CD4-positive, alpha-beta T cell (primary cell): ENCODE measurements at places on chromosomes 6 and 20.
A peak's percentile ranks its signal among the peaks of the same experiment; 100 is the strongest.

GRCh38 chr6:146885708-146886457, 287.1 kb downstream of the ADGB start:
- H3K27ac ChIP-seq: no peak overlapping the region
- no peak for DNase-seq
- H3K4me3 ChIP-seq: no peak overlapping the region
- no peaks in the 10 kb centered on the region for H3K36me3 ChIP-seq

DNA sequence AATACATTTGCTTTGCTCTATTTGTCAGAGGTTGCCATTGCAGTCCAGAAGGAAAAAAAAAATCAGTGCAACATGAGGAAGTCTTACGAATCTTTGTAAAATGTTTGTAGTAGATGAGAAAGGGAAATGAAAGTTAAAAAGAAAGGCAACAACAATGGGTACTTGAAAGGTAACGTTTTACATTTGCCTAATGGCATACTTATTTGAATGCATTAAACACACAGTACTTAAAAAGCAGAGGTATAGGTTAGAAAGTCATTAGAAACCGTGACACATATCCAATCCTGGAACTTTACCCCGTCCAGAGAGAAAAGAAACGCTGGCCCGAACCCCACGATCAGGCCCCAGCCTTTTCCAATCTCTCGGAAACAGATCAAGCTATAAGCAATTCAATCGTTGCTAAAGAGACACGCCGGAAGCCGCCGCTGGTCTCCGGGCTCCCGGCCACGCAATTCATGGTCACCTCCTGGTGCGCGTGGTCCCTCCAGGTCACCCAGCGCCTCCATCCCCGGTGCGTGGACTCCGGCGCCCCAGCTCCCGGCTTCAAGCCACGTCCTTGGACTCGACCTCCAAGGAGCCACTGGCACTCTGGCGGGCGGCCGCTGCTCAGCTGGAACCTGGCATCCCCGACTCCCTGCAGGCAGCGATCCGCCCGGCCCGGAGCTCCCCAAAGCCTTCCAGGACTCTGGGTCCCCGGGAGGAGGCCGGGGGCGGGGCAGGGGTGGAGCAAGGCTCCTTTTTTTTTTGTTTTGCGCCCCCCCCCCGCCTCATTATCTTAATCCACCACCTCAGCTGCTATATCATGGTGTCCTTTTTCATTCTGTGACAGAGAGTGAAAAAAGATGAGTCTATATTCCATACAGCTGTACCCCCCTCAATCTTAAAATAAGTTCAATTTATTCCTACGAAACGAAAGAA, at the start of gene SLC18B1:
TSS of gene SLC18B1 (minus strand) at position 687 of the 918 bp plus-strand sequence. CDS start at position 506, 181 bp downstream.
- H3K4me1 ChIP-seq: peaks cover 6% of the 10 kb centered on the region
- peak within 1 kb of the TSS; percentile 85 for H3K4me3 ChIP-seq
- peak within 1 kb of the TSS; percentile 53 for H3K27ac ChIP-seq

DNA sequence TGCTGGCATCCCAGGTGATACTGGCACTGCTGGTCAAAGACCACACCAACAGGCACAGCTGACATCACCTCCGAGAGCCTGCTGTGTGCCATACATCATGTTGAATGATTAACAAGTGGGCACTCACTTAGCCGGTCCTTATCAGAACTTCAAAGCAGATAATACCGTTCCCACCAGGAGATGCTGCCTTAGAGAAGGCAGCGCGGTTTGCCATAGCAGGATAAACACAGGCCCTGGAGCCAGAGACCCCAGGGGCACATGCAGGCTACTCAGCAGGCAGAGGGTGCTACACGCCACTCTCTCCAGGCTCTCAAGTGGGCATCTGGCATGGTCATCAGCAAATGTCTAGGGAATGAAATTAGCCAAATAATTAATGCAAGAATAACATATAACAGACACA, 86.5 kb upstream of the CST7 start:
- no peaks in the 10 kb centered on the region for H3K27me3 ChIP-seq
- H3K36me3 ChIP-seq: no peaks in the 10 kb centered on the region
- H3K4me1 ChIP-seq: peaks cover 15% of the 10 kb centered on the region
- no peak overlapping the region for H3K4me3 ChIP-seq
- no peak for DNase-seq
- no peak overlapping the region for H3K27ac ChIP-seq

GRCh38 chr6:55897346-55897745, 22.0 kb upstream of the BMP5 start:
- DNase-seq: no peak
- no peaks in the 10 kb centered on the region for H3K4me1 ChIP-seq
- no peak overlapping the region for H3K4me3 ChIP-seq
- no peak overlapping the region for H3K27ac ChIP-seq
- no peaks in the 10 kb centered on the region for H3K36me3 ChIP-seq
- no peaks in the 10 kb centered on the region for H3K27me3 ChIP-seq

GRCh38 chr6:15905488-15906419, 223.1 kb upstream of the MYLIP start:
- H3K36me3 ChIP-seq: no peaks in the 10 kb centered on the region
- peaks cover 2% of the 10 kb centered on the region for H3K27me3 ChIP-seq
- no peak overlapping the region for H3K27ac ChIP-seq
- H3K4me3 ChIP-seq: no peak overlapping the region
- H3K4me1 ChIP-seq: no peaks in the 10 kb centered on the region
- no peak for DNase-seq

- no peaks in the 10 kb centered on the region for H3K27me3 ChIP-seq
- no peak for DNase-seq
- H3K4me3 ChIP-seq: no peak overlapping the region
- no peaks in the 10 kb centered on the region for H3K36me3 ChIP-seq
These were observed 18.7 kb upstream of the LAMP5 start for GRCh38 chr20:9495701-9496100.

GRCh38 chr6:1076531-1077459, 235.1 kb upstream of the FOXQ1 start:
- DNase-seq: no peak
- H3K27me3 ChIP-seq: no peaks in the 10 kb centered on the region
- no peak overlapping the region for H3K27ac ChIP-seq
- H3K4me1 ChIP-seq: no peaks in the 10 kb centered on the region
- H3K36me3 ChIP-seq: no peaks in the 10 kb centered on the region

- H3K27ac ChIP-seq: no peak overlapping the region
- H3K4me1 ChIP-seq: no peaks in the 10 kb centered on the region
- H3K27me3 ChIP-seq: no peaks in the 10 kb centered on the region
- no peak for DNase-seq
- no peak overlapping the region for H3K4me3 ChIP-seq
These were observed 725.0 kb upstream of the HS3ST5 start for GRCh38 chr6:115067690-115068447.

DNA sequence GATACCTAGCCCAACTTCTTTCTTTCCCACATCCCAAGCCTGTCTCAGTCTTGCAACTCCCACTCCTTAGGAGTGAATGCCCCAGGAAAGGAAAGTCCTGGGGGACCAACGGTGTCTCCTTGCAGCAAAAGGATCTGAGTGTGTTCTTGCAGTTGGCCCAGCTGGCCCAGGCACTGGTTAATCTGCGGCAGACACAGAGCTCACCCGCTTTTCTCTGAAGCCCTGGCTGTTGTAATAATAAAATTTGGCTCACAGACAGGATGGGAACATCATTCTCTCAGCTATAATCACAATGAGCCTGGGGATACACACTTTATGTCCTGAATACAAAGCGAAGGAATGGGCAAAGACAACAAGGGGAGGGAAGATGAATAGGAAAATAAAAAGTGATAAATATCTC, 287.0 kb upstream of the PRND start:
- no peak overlapping the region for H3K27ac ChIP-seq
- H3K4me1 ChIP-seq: no peaks in the 10 kb centered on the region
- no peaks in the 10 kb centered on the region for H3K36me3 ChIP-seq
- H3K27me3 ChIP-seq: peaks cover 7% of the 10 kb centered on the region
- no peak overlapping the region for H3K4me3 ChIP-seq
- no peak for DNase-seq

- DNase-seq: no peak
- no peaks in the 10 kb centered on the region for H3K27me3 ChIP-seq
- H3K36me3 ChIP-seq: peaks cover 28% of the 10 kb centered on the region
- no peaks in the 10 kb centered on the region for H3K4me1 ChIP-seq
These were observed 10.3 kb downstream of the ZNF337 start for GRCh38 chr20:25686081-25687067.

GRCh38 chr6:141484711-141485110, 648.0 kb upstream of the GJE1 start:
- no peak for DNase-seq
- no peaks in the 10 kb centered on the region for H3K27me3 ChIP-seq
- no peak overlapping the region for H3K4me3 ChIP-seq
- peaks cover 13% of the 10 kb centered on the region for H3K4me1 ChIP-seq
- H3K36me3 ChIP-seq: no peaks in the 10 kb centered on the region

GRCh38 chr6:11058406-11058805, 14.3 kb upstream of the ELOVL2 start:
- H3K4me3 ChIP-seq: no peak overlapping the region
- no peaks in the 10 kb centered on the region for H3K36me3 ChIP-seq
- no peak overlapping the region for H3K27ac ChIP-seq
- no peak for DNase-seq

DNA sequence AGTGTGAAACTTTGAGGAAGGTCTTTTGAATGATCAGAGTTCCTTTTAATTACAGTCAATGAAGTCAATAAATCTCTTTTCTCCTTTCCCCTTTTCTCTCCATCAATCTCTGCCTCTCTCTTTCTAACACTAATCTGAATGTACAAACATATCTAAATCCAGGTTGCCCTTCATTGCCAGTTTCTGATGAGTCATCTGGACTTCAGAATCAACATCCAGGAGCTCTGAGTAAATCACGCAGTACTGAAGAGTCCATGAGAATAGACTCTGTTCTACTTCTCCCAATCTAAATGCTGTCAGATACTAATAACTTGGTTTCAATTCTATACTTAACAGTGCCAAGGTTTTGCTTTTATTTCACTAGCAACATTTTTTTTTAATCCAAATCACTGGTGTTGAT, 238.7 kb upstream of the THEMIS start:
- H3K27me3 ChIP-seq: no peaks in the 10 kb centered on the region
- H3K4me1 ChIP-seq: no peaks in the 10 kb centered on the region
- H3K27ac ChIP-seq: no peak overlapping the region
- no peaks in the 10 kb centered on the region for H3K36me3 ChIP-seq
- no peak overlapping the region for H3K4me3 ChIP-seq

DNA sequence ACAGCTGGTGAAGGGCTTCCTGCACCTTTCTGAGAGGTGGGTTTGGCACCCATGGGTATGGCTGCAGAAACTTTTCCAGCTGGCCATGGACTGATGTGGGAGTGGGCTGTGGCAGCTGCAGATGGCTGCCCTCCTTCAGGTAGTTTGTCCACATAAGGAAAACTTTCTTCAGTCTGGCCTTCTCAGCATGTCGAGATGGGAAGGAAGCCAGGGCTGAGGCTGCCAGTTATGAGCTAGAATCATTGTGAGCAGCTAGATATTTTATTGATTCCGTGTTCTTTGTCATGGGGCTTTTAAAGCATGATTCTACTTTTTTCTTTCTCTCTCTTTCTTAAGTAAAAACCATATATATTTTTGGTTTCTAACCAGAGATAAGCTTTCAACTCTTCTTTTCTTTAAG, 16.6 kb downstream of the NKX2-4 start:
- no peaks in the 10 kb centered on the region for H3K4me1 ChIP-seq
- DNase-seq: no peak
- H3K36me3 ChIP-seq: peaks cover 64% of the 10 kb centered on the region
- H3K27ac ChIP-seq: no peak overlapping the region
- no peaks in the 10 kb centered on the region for H3K27me3 ChIP-seq
- no peak overlapping the region for H3K4me3 ChIP-seq

- H3K36me3 ChIP-seq: no peaks in the 10 kb centered on the region
- no peaks in the 10 kb centered on the region for H3K4me1 ChIP-seq
- no peaks in the 10 kb centered on the region for H3K27me3 ChIP-seq
- no peak overlapping the region for H3K27ac ChIP-seq
These were observed 134.7 kb downstream of the WDR27 start for GRCh38 chr6:169566961-169567750.

DNA sequence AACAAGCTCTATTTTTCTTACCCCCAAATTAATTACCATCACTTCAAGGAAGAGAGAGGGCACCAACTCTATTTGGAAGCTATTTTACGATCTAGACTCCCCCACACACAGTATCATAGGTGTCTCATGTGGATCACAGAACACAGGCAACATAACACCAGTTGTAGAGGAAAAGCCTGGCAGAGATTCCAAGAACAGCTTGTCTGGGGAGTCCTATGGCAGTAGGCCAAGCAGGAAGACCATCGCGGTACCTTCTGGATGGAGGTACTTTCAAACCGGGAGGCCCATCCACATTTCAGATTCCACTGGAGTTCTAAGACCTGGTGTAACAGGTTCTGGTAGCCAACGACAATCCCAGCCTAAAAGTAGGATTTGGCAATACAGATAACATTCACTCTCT, 37.6 kb upstream of the SPDEF start:
- no peak for DNase-seq
- no peak overlapping the region for H3K4me3 ChIP-seq
- peaks cover 21% of the 10 kb centered on the region for H3K36me3 ChIP-seq
- peaks cover 3% of the 10 kb centered on the region for H3K4me1 ChIP-seq

DNA sequence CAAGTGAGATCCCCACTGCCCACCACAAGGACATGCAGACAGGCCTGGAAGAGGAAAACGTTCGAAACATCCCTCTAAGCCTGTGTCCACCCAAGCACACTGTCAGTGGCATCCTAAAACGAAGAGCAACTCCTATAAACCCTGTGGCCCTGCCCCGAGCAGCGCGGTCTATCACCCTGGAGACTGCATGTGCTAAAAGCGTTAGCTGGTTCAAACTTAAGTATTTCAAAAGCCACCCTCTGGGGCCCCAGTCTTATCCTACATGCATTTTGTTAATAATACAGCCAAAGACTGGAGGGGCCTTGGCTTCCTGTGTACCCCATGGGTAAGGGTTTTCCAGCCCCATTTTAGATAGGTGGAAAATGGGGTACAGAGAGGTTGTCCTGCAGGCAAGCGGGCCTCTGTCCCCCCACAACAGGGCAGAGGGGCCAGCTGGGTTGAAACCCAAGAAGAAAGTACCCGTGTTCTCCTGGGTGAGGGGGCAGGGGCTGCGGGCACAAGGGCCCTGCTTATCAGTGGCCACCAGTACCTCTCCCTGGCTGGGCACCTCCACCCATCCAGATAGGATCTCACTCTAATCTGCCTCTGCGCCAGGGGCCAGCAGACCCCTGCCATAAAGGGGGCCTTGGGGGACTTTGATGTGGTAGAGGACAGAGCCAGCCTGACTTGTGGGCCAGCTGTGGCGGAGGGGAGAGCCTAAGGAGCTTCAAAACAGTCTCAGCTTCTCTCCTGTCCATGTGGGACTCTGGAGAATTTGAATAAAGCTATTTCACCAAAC, 28.3 kb downstream of the PREX1 start:
- DNase-seq: no peak
- no peak overlapping the region for H3K4me3 ChIP-seq
- no peaks in the 10 kb centered on the region for H3K27me3 ChIP-seq
- no peak overlapping the region for H3K27ac ChIP-seq
- peaks cover 17% of the 10 kb centered on the region for H3K36me3 ChIP-seq

DNA sequence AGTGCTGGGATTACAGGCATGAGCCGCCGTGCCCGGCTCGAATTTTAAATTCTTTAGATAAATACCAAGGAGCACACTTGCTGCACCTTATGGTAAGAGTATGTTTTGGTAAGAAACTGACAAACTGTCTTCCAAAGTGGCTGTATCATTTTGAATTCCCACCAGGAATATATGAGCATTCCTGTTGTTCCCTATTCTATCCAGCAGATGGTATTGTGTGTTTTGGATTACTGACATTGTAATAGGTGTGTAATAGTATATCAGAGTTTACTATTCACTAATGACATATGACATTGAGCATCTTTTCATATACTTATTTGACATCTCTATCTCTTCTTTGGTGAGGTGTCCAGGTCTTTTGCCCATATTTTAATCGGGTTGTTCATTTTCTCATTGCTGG, 40.5 kb downstream of the TGM6 start:
- H3K27ac ChIP-seq: no peak overlapping the region
- no peak for DNase-seq
- H3K4me3 ChIP-seq: no peak overlapping the region
- H3K4me1 ChIP-seq: no peaks in the 10 kb centered on the region
